Osteoblast (primary cell): ENCODE measurements at places on chromosomes 16 and 17. TPM values are rescaled to one million over a fixed set of nuclear protein-coding genes. Genes with fewer than 3 reads are reported as not detected.
A peak's percentile ranks its signal among the peaks of the same experiment; 100 is the strongest.

DNA sequence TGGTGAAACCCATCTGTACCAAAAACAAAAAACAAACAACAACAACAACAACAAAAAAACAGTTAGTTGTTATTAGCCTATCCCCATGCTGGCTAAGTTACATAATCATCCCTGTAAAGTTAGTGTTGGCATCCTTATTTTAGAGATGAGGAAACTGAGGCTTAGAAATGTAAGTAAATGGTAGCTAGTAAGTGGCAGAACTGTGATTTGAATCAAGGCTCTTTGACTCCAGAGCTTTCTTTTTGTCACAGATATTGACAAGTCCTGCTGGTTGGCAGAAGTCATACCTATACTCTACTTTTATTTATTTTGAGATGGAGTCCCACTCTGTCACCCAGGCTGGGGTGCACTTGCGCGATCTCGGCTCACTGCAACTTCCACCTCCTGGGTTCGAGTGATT is 42.1 kb downstream of the PRKCA start:
- DNase-seq: no peak

DNA sequence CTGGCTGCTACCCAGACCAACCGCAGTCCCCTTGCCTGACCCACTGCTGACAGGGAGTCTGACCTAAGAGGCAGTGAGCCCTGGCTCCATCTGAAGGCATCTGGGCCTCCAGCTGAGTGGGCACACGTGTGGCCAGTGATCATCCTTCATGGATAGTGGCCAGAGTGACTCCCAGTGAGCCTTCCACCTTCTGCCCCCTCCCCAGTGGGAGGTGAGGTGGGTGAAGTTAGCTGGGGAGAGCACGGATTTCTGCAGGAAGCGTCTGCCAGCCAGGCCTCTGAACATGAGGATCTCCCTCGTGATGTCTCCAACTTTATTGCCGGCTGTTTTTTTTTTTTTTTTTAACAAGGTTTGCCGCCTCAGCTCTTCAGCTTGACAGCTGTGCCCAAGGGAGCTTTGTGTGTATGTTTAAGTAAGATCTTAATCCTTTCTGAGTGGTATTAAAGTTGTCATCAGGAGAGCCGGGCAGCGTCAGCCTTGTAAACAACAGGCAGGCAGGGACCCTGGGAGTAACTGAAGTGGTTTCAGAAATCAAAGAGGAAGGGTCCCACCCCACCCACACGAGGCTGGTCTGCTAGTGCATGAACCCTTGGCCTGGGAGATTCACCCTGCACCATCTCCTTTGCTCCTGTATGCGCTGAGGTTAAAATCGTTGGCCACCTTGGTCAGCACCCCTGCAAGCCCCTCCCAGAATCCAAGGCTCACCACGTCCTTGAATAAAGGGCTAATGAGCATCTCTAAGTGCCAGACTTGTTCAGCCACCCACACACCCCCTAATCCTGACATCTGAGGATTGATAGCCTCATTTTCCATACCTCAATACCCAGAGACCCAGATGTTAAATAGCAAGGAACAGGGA is 33.3 kb downstream of the RHBDL3 start:
- peak; percentile 78 for DNase-seq

- no peak for DNase-seq
Measured at GRCh38 chr16:80299416-80299815, 241.4 kb upstream of the DYNLRB2 start.

Gene KRTAP1-5
- total RNA-seq: 25.0 and 31.8 TPM in 2 replicates

- no peak for DNase-seq
Measured at GRCh38 chr17:41559548-41559947, 12.3 kb downstream of the KRT9 start.

Gene CHST5
- total RNA-seq: under 0.01 TPM in 1 of 2 replicates, not detected in the other

DNA sequence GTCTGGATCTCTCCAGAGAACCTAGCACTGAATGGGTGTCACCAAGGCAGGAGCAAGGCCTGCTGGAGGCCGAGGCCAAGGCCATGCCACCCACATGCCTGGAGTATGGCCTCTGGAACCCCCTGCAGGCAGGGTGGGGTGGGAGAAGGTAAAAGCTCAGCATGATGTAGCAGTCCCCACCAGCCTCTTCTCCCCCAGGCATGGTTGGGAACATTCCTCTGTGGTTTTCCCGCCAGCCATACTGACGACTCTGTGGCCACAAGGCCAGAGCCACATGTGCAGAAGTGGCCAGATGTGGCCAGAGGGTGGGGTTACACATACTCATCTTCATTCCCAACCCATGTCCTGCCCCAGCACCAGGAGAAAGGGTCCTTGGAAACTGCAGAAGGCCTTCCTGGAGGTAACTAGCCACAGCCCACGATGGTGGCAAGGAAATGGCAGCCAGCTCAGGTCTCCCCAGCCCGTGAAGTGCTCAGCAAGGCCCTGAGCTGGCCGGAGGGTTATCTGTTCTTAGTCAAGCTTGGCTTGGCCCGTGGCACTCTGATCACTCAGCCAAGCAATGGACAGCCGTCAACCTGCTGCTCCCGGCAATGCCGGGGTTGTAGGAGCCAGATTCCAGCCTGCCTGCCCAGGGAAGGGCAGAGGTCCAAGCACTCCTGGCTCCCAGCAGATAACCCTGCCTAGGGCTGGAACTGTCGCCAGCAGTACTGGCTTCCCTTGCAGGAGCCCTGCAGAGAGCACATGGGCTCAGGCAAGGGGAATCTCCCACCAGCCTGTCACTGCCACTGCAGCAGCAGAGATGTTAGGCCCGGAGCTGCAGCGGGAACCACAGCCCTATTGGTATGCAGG is 26.1 kb downstream of the HDAC5 start:
- peak; percentile 46 for DNase-seq

- no peak for DNase-seq
Measured at GRCh38 chr17:4073983-4074830, 68.6 kb downstream of the ZZEF1 start.

- no peak for DNase-seq
Measured at GRCh38 chr16:5791011-5791657, 693.5 kb upstream of the EEF2KMT start.

GRCh38 chr17:57726213-57726790 is 18.8 kb downstream of the CCDC182 start:
- no peak for DNase-seq

DNA sequence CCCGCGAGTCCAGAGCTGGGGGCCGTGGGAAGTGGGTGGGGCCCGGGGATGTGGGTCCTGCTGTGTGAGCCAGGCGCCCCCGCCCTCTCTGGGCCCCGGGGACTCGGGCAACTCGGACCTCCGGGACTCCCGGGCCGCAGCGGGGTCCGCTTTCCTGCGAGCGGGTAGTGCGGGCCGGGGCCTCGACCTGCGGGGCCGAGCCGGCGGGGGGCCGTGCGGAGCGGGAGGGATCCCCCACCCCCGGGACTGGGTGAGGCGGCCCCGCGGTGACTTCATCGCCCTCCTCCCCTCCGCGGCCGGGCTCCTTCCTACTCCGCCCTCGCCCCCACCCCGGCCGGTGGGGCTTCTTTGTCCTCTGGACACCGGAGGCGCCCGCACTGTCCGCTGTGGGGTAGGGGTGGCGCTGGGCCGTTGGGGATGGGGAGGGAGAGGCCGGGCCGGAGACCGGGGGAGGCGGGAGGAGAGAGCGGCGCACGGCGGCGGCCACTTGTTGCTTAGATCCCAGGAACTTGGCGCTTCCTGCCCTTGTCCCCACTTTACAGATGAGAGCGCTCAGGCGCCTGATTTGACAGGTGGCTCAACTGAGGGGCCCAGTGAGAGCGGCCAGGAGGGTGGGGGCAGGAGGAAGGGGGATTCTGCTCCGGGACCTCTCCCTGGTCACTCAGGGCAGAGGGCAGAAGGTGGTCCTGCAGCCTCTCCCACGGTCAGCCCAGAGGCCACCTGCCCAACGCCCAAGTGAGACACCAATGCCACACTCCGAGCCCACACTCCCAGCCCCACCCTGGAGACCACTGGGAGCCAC is 874 bp downstream of the CMTM3 start:
- peak; percentile 95 for DNase-seq

DNA sequence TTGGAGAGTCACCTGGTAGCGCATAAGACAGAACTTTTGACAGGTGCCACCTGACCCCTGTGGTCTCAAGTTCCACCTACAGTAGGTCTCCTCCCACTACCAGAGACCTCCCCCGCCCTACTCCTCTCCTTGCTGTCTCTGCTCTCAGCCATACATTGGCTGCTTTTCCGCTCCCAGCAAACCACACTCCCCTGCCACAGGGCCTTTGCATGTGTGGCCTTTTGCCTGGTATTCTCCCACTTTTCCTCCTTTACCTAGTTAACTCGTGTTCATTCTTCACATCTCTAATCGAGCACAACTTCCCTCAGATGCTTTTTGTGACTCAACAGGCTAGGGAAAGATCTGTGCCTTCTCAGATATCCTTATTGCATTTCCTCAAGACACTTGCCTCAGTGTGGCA is 218.3 kb upstream of the EEF2KMT start:
- DNase-seq: no peak

Gene MAP2K6
- 1.5 and 2.5 TPM in 2 replicates for total RNA-seq

DNA sequence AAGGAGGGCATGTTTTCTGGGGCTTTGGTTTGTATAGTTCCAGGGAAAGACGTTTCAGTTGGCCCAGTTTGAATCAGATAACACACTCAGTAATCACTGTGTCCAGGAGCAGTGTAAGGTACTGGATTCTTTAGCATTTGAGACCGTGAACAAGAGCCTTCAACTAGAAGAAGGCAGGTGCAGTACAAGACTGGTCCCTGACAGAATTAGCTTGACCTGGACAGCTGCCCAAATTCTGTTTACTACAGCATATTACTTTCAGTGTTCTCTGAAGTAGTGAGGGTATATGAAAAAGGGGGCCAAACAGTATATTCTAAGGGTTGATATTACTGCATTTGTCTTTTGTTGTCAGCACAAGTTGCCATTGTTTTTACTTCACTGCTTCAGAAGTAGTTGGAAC is 81.3 kb downstream of the COX10 start:
- no peak for DNase-seq

DNA sequence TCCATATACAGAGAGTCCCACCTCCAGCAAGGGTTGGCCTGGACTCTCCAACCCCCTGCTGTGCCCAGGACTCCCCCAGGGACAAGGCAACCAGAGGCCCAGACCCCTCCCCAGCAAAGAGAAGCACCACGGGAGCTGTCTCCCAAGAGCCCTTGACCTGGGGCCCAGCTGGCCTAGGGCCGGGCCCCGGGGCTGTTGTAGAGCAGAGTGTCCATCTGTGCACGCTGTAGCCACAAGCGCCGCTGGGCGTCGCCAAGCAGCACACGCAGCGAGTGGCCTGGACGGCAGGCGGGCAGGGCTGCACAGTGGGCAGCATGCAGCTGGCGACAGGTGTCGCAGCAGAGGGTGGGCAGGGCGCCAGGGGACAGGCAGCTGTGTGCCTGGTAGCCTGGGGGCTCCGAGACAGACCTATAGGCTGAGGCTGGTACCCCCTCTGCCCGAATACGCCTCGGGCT is 4.3 kb downstream of the SPATA2L start:
- peak; percentile 86 for DNase-seq

- peak; percentile 77 for DNase-seq
Measured at GRCh38 chr16:49706620-49707355, 149.1 kb downstream of the ZNF423 start.

GRCh38 chr16:2204416-2205103 is 694 bp upstream of the MLST8 start:
- DNase-seq: no peak

Gene SLC47A1
- 0.88 and 1.1 TPM in 2 replicates for total RNA-seq

GRCh38 chr17:27640790-27641189 is 9.8 kb downstream of the LGALS9 start:
- no peak for DNase-seq

DNA sequence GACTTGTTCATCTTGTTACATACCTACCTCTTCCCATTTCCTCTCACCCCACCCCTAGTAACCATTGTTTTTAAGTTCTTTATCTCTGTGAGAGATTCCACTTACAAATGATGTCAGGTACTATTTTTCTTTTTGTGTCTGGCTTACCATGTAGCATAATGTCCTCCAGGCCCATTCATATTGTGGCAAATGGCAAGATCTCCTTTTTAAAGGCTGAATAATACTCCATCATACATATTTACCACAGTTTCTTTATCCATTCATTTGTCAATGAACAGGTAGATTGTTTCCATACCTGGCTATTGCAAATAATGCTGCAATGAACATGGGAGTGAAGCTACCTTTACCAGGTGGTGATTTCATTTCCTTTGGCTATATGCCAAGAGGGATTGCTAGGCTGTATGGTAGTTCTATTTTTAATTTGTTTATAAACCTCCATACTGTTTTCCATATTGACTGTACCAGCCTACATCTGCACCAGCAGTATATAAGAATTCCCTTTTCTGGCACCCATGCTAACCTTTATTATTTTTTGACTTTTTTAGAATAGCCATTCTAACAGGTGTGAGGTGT is 53.9 kb downstream of the NSRP1 start:
- DNase-seq: no peak

Gene HSD3B7
- total RNA-seq: 45.6 and 47.7 TPM in 2 replicates

- DNase-seq: no peak
Measured at GRCh38 chr16:78984324-78984723, 616.2 kb downstream of the MAF start.

DNA sequence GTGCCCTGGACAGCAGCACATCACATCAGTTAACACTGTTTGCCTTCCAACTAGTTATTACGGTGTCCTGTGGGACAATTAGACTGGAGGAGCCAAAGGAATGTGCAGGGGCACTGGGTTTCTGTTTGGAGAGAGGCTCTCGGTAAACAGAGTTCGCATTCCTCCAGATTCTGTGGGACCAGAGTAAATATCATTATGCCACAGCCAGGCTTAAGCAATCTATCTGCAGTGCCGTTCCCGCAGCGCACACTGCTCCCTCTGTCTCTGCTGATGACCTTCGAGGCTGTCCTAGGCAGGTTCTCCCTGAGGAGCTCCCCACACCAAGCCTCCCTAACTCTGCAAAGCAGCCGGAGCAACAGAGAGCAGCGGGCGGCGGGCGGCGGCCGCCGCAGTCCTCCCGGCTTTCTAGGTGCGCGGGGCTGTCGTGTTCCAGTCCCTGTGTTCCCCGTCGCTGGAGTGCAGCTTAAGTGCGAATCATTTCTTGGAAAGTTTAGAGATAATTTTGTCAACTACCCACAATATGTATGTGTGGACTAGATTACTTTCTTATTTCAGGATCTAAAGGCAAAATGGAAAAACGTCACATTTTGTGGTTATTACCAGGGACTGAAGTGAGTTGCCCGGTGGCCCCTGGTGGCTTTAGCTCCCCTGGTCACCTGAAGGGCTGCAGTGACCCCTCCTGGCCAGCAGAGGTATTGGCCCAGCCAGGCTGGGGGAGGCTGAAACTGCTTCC is 43.3 kb downstream of the PGS1 start:
- DNase-seq: peak; percentile 94

DNA sequence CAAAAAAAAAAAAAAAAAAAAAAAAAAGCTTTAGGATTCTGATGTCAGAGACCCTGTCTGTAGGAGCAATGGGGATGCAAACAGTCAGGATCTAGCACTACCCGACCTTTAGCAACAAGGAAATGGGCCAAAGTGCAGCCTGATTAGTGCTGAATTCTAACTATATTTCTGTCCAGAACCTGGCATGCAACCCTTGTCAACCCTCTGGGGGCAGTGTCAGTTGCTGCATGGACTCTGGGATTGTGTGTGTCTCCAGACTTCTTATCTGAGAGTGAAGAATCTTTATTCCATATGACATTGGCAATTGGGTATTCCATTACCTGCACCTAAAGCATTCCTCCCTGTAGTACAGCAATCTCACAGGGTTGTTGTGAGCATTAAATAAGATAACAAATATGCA is 120.3 kb upstream of the CRHR1 start:
- DNase-seq: peak; percentile 36
